Stimulated activated CD4-positive, alpha-beta T cell treated with anti-CD3 and anti-CD28 coated beads, Interleukin-12 subunit alpha, Interleukin-12 subunit beta, amount 100 ng/mL, for 4 hours (primary cell): ENCODE measurements at places on chromosomes 3 and 15.

DNA sequence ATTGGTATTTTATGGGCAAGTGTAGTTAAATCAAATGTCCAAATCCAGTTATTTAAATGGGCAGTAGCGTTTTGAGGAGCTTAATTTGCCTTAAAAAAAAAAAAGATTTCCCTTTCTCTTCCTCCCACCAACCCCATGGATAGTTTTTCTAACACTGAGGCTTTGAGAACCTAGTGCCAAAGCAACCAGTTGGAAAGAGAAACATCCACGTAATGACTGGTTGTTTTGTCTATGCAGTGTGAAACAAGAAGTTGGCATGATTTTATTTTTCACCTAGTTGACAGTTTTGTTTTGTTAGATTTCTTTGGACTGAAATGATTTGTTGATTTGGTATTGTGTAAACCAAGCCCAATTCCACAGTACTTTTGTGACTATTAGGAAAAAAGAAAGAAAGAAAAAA is 170.0 kb downstream of the SOX2 start:
- no peak for DNase-seq

GRCh38 chr3:775178-775880 is 317.5 kb upstream of the CNTN6 start:
- no peak for DNase-seq

- DNase-seq: no peak
Measured at GRCh38 chr3:45123030-45123429, 23.1 kb downstream of the CDCP1 start.

GRCh38 chr15:68404056-68404798 is 27.7 kb downstream of the ITGA11 start:
- no peak for DNase-seq

DNA sequence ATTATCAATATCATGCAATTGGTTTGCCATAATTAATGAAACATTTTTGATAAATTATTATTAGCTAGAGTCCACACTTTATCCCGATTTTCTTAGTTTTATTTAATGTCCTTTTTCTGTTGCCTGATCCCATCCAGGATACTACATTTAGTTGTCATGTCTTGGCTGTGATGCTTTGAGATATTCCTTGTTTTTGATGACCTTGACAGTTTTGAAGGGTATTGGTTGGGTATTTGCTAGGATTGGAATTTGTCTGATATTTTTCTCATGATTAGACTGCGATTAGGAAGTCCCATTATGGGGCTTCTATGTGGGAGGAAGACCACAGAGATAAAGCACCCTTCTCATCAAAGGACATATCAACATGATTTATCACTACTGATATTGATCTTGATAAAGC is 43.0 kb downstream of the CGNL1 start:
- DNase-seq: no peak

- no peak for DNase-seq
Measured at GRCh38 chr15:92840149-92840548, 60.0 kb upstream of the CHD2 start.

DNA sequence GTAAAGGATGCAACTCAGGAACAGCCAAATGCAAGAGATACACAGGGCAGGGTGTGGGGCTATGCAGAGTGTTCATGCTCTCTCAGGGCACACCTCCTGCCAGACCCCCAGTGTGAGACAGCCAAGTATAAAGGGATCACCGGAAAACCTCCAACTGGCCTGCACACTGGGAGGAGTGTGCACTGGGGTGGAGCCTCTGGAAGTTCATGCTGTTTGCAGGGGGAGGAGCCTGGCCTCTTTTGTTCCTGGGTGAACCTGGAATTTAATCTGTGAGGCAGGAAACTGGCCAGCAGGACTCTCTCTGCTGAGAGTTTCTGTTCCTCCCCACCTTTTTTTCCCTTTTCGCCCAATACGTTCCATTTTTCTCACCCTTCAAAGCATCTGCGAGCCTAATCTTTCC is 204.1 kb downstream of the WNT5A start:
- no peak for DNase-seq

DNA sequence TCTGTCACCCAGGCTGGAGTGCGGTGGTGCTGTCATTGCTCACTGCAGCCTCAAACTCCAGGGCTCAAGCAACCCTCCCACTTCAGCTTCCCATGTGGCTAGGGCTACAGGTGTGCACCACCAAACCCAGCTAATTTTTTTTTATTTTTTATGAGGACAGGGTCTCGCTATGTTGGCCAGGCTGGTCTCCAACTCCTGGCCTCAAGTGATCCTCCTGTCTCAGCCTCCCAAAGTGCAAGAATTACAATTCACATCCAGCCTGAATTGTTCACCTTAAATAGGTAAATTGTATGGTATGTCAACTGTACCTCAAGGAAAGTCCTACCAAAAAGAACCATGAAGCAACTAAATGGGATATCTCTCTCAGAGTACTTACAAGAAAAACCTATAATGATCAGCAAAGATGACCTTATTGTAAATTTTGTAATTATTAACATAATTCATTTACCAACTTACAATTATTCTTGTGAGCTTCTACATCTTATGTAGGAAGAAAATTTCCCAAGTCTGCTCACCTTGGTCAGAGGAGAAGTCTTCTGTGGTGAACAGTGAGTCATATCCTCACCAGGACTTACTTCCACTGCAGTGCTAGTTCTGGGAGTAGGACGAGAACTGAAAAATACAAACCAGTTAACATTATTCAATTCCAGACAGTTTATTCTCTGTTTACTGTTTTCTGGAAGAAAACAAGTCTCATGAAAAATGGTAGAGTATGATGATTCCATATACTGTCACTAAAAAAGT is 54.4 kb downstream of the ULK4 start:
- DNase-seq: no peak

DNA sequence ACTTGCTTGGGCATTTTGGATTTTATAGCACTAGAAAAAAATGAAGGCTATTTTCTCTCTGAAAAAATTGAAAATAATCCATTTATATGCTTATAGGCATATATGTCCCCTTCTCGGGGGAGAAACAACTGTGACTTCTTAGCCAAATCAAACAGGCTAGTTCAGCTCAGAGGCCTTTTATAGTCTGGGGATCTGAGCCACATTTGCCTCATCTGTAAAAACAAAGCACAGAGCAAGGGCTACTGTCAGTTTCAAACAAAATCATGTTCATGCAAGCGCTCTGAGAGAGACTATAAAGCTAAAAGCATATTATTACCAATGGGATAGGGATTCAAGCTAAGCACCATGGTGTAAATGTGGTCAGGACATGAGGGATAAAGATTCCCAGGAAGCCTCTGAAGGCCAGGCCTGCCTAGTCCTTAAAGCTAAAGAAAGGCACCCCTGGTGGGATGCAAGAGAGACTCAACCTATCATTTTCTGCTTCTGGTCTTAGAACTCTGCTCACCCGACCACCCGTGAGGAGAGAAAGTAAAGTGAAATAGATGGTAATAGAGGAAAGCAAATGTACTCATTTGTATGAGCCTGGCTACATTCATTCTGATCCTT is 51.0 kb upstream of the IL12A start:
- DNase-seq: no peak

- DNase-seq: no peak
Measured at GRCh38 chr3:13294442-13295351, 125.4 kb downstream of the NUP210 start.

DNA sequence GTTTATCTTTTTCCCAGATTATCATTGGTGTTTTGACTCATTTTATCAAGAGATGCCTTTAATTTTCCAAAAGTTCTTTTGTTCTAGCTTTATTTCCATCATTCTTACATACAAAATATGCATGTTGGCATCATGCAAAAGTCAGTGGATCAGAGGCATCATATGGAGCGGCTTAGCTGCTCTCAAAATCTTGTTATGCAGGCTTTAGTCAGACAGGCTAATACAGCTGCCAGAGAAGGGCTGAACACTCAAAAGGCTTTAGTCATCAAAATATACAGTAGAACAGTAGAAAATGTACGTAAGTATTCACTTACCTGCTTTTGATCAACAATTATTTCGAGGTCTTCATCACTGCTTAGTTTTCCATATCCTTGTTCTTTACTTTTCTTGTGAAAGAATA is 65.5 kb downstream of the PEX5L start:
- no peak for DNase-seq

GRCh38 chr3:87710511-87710910 is 348.3 kb downstream of the CGGBP1 start:
- DNase-seq: no peak

GRCh38 chr3:171532294-171532693 is 72.1 kb upstream of the TNIK start:
- no peak for DNase-seq

DNA sequence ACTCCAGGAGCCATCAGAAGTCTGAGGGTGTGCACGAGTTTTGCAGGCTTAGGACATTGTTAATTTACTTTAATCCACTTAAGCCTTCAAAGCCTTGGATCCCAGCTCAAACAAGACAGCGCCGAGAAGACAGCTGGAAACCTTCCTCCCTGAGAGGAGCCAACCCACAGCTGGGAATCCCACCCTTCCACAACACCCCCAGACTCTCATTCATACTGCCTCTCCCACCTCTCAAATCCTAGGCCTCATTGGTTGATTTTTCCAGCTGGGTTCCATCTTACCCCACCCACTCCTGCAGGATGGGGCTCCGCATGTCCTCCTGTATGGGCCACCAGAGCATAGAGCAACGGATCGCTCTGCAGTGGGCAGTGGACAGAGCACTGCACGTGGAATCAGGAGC is 80.4 kb downstream of the SEMA5B start:
- no peak for DNase-seq

DNA sequence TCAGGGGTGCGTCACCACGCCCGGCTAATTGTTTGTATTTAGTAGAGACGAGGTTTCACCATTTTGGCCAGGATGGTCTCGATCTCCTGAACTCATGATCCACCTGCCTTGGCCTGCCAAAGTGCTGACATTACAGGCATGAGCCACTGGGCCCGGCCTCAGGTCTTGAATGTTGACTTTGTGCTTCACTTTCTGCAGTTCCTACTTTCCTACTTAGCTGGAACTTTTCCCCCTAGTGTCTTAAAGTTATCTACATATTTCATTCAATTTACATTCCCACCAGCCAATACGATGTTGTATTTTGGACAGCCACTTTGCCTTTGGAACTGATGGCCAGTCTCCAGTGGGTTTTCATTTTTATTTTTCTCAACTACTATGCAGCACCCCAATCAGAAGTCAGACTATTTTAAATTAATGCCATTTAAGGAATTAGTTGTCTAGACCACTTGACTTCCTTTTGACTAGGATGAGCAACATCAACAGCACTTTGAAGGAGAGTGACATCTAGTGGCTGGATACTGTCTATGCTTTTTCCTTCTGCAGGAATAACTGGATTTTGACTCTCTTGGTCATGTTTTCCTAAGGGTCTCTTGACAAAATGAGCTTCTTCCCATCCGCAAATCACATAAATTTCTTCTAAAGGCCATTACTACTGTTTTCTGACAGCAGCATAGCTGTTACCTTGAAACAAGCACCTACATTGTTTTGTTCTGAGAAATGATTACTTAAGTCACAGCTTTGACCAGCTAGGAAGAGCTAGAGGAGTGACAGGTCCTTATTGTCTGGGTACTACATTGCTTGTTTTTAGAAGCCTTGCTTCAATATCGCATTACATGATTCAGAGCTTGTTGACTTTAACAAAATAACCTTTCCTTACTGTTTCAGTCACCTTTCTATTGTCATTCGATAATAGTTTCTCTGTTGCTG is 140.2 kb downstream of the ITPR1 start:
- DNase-seq: no peak

DNA sequence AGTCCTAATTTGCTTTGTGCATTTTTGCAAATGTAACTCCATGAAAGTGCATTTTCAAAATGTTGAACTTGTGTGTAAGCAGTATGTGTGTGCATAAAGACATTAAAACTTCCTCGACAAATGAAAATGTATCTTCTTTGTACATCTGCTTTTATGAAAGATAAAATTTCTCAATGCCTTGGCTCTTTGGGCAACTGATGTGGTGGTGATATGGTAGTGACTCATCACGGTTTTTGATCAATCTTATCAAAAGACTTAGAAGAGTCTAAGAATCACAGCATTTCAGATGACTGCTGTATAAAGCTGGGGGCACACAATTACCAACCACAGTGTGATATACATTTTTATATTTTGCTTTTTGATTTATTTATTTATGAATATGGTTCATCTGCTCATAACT is 5.4 kb upstream of the MASP1 start:
- DNase-seq: no peak

DNA sequence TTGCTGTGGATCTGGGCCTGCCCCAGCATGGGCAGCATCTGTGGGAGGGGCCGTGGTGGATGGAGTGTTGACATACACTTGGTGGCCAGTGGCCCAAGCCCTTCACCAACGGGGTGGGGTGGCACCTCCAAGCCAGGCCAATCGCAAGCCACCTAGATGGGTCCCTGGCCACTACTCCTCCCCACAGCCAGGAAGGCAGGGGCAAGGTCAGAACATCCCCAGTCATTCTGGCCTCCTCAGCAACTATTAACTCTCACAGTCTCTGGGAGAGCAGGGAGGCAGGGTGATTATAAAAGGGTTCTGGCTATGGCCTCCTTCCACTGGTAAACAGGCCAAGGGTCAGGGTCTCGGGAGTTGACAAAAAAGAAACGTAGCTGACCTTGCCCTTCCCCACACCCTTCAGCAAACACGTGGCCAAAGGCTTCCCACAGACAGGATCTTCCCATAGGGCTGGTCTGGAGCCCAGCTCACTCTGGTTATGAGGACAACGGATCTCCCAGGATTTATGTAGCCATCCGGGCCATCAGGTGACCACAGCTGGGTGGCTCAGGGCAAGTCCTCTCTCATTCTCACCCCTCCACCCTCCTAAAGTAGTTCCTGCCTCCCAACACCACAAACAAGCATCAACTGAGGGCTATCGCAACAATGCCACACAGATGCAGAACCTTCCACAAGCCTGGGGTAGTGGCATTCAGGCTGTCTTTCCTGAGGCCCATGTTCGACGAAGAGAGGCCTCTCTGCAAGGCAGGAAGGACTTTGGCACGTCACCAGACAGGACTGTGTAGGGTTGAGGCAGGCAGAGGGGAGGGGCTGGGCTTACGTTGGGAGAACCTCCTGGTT is 18.9 kb downstream of the TLE3 start:
- no peak for DNase-seq

DNA sequence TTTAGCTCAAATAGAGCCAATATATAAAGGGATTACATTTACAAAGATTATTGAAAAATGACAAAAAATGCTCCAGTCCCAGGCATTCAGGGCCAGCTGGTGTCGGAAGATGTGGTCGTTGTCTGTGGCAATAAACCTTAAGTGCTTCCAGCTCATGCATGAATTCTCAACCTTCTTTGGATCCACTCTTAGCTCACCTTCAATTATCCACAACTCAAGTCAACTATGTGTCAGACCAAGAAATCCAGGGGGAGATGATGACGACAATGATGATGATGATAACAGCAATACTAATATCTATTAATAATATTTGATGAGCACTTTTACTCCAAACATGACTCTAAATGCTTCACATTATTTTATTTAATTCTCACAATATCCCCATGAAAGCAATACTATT is 53.6 kb upstream of the PXYLP1 start:
- DNase-seq: no peak

- no peak for DNase-seq
Measured at GRCh38 chr15:29938361-29939335, 116.4 kb upstream of the TJP1 start.
